ENCODE measurements at places on chromosomes 16 and 17.
A peak's percentile ranks its signal among the peaks of the same experiment; 100 is the strongest.

- DNase-seq, result no peak
These were observed 59.5 kb upstream of the LHX1 start for GRCh38 chr17:36877771-36878170.

GRCh38 chr17:49873466-49873865, 25.6 kb upstream of the TAC4 start:
- no peak for DNase-seq

GRCh38 chr17:65017207-65017774, 39.2 kb downstream of the GNA13 start:
- DNase-seq, result no peak

- no peak for DNase-seq
These were observed 1.0 kb upstream of the TMEM235 start for GRCh38 chr17:78230252-78230962.

DNA sequence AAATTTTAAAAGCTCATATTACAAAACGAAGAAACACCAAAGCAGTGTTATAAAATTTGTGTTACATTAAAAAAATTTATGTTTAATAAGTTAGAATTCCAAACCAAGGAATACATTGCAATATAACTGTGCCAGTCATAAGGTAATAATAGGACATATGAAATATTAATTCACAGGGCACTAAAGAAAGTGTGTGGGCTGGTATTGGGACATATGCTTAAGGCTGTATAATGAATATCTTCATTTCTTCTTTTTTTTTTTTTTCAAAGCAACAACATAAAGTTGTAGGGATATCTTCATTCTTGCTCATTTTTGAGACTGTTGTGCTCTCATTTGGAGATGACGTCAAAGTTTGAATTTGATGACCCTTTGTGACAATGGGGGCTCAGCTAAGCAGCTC, 17.5 kb upstream of the FBXO47 start:
- DNase-seq, result no peak

DNA sequence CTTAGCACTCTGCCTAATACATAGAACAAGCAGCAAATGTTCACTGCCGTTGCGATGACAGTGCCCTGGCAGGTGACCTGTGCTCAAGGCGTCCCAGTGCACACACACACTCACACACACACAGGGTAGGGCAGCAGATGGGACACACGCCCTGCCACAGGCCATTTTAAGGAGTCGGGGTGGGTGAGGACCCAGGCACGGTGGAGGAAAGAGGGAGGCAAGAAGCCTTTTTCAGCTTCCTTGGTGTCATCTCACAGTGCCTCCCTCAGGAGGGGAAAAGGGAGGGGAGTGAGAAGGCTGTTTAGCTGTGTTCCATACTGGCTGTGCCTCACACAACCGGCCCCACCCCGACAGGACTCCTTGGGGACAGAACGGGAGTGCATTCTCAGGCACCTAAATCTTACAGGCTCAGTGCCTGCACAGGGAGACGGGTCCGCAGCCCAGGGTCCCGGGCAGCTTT, 1.5 kb downstream of the PITPNM3 start:
- DNase-seq, result peak; percentile 20

DNA sequence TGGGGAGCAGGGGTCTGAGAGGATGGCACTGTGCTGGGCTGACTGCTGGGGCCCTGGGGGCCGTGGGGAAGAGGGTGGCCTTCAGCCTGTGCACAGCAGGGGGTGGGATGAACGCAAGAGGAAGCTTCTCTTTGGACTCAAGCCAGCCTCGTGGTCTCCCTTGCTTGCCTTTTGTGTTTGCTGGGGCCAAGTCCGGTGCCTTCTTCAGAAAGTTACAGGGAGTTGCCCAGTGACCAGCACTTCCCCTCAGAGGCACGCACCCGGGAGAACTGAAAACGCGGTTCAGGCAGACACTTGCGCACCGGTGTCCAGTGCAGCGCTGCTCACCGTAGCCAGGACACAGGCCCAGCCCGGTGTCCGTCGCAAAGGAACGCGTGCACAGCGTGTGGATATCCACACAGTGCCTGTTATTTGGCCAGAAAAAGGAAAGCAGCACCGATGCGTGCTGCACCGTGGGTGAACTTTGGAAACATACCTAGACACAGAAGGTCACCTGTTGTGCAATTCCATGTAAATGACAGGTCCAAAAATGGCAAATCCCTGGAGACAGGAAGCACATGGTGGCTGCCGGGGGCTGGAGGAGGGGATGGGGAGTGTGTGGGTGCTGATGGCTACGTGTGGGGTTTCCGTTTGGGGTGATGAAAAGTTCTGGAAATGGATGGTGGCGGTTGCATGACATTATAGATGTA, 29.4 kb upstream of the NUDT16L1 start:
- DNase-seq, result no peak

- no peak for DNase-seq
These were observed 20.1 kb downstream of the KRT25 start for GRCh38 chr17:40735016-40735415.

GRCh38 chr17:69898601-69899000, 176.4 kb upstream of the KCNJ16 start:
- no peak for DNase-seq

- DNase-seq, result no peak
These were observed 52.1 kb upstream of the CNEP1R1 start for GRCh38 chr16:49972961-49973360.

DNA sequence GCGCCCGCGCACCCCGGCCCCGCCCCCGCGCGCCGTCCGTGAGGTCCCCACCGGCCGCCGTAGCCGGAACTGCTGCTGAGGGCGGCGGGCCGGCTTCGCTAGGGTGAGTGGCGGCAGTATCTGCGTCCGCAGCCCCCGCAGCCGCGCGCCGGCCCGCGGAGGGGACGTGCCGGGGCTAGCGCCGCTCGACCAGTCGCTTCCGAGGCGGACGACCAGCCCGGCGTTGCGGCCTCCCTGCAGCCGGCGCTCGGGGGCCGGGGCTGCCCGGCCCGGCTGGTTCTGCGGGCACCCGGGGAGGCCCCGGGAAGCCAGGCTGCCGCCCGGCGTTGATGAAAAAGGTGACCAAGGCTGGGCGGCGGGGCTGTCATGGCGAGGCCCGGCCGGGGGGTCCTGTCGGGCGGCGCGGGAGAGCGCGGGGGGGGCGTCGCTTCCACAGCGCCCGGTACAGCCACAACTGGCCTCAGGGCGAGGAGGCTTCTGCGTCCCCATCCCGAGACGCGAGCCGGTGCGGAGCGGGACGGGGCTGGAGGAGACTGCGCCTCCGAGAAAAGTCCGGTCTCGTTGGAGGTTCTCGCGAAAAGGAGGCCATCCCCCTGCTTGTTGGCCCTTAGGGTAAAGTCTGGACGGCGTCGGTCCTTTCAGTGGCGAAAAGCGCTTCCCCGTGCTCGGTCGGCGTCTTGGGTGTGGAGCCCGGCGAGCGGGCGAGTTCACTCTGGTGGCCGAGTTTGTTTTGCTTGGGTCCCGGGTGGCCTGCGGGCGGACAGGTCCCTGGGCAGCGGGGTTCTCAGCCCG, at the start of gene CRAMP1:
Gene CRAMP1, plus strand, starts transcription at position 41 of the 792 bp plus-strand sequence. CDS start 2,280 bp downstream, outside the sequence.
- DNase-seq, result no peak

DNA sequence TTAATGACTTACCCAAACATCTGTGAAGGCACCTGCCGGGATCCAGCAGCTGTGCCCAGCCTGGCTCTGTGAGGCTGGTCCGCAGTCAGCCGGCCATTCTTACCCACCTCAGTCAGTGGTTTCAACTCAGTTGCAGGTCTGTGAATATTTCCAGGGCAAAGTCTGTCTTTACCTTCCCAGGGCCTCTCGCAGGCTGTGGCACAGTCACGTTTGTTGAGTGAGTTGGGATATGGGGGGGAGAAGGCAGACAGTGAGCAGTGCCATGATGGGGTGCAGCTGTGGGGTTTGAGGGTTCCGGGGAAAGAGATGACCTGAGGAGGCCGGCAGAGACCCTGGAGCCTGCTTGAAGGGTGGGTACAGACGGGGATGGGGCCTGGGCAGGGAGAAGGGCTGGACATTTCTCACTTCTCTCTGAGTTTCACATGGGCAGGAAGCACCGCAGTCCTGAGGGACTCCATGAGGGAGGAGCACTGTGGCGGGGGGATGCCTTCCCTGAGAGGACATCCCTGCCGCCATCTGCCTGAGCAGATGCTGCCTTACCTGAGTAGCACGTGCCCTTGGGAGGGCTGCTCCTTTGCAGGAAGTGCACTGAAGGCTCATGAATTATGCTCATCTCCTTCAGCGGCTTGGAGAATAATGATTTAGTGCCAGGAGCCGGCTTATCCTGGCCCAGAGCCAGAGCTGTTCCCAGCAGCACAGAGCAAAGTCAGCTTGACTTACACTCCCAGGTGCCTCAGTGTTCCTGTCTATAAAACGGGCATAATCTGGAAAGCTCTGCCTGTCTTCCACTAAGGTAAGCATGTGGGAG, 48.1 kb downstream of the KSR1 start:
- no peak for DNase-seq

GRCh38 chr16:89084411-89084810, 9.2 kb upstream of the ACSF3 start:
- DNase-seq, result no peak

DNA sequence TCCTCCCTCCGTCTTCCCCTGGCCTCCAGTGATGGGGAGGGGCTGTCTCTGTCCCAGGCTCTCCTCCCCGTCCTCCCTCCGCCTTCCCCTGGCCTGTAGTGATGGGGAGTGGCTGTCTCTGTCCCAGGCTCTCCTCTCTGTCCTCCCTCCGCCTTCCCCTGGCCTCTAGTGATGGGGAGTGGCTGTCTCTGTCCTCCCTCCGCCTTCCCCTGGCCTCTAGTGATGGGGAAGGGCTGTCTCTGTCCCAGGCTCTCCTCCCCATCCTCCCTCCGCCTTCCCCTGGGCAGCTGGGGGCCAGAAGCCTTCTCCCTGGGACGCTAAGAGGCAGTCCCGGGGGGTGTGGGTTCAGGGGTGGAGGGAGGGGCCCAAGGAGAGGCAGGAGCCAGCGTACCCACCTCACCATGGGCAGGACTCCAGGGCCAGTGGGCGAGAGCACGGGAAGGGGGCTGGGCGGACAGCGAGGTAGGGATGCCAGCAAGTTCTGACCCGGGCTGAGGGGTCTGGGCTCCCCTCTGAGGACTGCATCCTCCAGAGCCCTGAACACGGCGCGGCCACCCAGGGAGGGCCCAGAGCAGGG, 14.8 kb downstream of the UTS2R start:
- no peak for DNase-seq
